ENCODE measurements at places on chromosomes 1 and 21. TPM values are rescaled to one million over a fixed set of nuclear protein-coding genes. Genes with fewer than 3 reads are reported as not detected.
A peak's percentile ranks its signal among the peaks of the same experiment; 100 is the strongest.

Gene CYP4A11
- not detected for total RNA-seq

Gene MASP2
- total RNA-seq: not detected

Gene LAMTOR5
- total RNA-seq: 125 TPM

Gene SLC16A4
- 0.20 TPM for total RNA-seq

Gene PBX1
- total RNA-seq: 0.99 TPM

Gene PDZK1IP1
- not detected for total RNA-seq

Gene NBPF19
- 1.5 TPM for total RNA-seq

Gene MX2
- total RNA-seq: under 0.01 TPM

Gene SMPDL3B
- total RNA-seq: 0.60 TPM

Gene MTARC2
- 8.5 TPM for total RNA-seq

Gene PRDM16
- total RNA-seq: 0.22 TPM

Gene PLEKHN1
- total RNA-seq: 0.22 TPM

DNA sequence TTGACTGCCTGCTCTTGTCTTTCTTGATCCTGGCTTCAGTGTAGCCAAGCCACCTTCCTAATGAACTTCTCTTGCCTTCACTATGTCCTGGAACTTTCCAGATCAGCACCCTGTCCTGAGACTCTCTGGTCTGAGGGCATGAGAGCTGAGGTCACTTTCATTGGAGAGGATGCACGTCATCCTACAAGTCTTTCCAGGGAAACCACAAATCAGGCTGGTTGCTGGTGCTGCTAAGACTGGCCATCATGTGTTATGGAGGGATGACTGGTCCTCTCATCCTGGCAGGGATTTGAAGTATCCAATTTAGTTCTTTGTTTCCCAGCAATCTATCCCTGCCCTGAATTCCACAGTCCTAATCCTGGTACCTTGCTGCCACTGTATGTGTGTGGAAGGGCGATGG, 228.6 kb downstream of the GPATCH2 start:
- no peak for DNase-seq

DNA sequence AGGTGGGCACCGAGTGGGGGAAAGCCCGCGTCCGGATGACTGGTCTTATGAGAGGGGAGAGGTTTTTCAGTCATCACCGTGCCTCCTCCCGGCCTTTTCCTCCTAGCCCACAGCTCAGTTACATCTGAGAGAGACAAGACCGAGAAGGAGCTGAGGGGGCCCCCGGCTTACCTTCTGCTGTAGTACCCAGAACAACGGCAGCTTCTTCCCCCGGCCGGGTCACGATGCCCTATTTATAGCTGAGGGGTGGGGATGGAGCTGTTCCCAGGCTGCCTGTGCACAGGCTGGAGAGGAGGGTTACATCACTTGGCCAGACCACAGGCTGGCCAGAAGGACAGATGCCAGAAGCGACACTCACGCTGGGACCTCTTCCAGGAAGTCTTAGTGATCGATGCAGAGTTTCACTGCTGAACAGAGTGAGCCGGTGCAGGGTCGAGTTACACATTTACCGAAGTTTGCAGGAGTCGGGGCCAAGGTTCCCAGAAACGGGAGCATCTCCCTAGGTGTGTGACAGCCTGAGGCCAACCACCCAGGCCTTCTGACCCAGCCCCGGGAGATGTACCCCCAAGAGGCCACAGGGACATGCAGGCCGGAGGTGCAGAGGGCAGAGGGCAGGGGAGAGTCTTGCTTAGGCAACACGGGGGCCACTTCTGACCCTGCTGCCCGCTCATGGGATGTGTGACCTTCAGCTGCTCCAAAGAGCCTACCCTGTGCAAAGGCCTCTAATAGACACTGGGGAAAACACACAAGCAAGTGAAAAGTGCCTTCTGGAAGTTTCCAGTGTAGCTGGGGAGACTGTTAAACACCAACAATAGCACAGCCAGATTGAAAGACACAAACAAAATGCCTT, at the start of gene AGT:
TSS of gene AGT (minus strand) at position 208 of the 850 bp plus-strand sequence. CDS start 3,299 bp downstream, outside the sequence.
- DNase-seq: no peak

GRCh38 chr1:180909462-180909976, 3.2 kb upstream of the KIAA1614 start:
- DNase-seq: no peak

DNA sequence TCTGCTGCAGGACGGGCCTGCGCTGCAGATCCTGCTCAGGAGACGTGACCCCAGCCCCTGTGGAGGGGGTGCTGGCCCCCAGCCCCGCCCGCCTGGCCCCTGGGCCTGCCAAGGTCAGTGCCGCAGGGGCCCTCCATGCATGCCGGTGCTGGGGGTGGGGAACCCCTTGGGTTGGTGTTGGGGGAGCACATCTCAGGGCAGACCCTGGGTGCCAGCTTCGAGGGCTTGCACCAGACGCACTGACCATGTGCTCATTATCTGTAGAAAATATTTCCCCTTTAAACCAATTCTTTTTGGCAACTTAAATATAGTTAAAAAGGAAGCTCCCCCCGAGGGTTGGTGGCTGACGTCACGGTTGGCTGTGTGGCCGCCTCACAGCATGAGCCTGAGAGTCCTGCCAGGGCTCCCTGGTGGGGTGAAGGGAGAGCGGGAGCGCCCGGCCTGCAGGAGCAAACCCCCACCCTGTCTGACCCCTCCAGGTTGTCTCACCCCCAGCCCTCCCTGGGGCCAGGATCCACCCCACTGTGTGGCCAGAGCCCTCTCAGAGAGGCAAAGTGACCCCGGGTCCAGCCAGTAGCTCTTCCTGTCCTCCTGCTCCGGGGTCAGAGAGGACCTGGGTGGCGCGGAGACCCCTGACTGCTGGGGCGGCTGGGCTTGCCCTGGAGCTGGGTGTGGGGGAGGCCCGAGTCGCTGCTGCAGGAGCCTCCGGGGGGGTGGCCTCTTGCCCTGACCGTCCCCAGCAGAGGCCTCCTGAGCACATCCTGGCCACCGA, 5.3 kb upstream of the PFKL start:
- DNase-seq: no peak

- DNase-seq: no peak
Observed at GRCh38 chr1:201444792-201445191, 23.3 kb upstream of the TNNI1 start.

- DNase-seq: peak; percentile 67
Observed at GRCh38 chr1:179175011-179175841, 54.3 kb downstream of the ABL2 start.

Data from lung microvascular endothelial cell (primary cell).